ENCODE measurements at places on chromosomes 5 and 9.

DNA sequence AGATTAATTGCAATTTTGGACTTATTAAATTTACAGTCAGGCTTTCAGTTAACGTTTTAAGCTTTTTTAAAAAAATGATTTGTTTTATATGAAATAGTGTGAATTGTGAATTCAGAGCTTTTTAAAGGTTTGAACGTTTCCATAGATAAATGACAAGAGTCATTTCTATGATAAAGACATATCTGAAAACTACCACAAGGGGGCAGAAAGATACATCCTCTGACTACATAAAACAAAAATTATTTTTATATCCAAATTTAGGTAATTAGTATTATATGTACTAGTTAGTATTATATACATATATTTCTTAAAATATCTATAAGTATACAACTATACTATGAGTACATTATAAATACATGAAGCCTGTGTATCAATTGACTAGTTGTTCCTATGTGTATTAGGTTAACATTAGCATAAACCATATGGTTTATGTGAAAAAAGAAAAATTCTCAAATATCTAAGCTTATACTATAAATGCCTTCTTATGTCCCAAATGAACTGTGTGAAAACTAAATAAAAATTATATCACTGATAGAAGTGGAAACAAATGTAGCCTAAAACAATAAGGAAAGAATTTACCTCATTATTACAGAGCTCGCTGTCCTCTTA is 155.2 kb downstream of the MEF2C start:
- DNase-seq = no peak

GRCh38 chr9:19924080-19924479 is 135.2 kb upstream of the SLC24A2 start:
- no peak for DNase-seq

- no peak for DNase-seq
Measured at GRCh38 chr5:170650850-170651249, 132.7 kb upstream of the GABRP start.

- DNase-seq = no peak
Measured at GRCh38 chr5:67178966-67179365, 17.6 kb downstream of the CD180 start.

GRCh38 chr5:96024683-96025475 is 63.2 kb upstream of the ELL2 start:
- no peak for DNase-seq
